ENCODE measurements at places on chromosomes 4 and X.

- no peak for DNase-seq
Observed at GRCh38 chrX:134158821-134159512, 78.0 kb upstream of the CCDC160 start.

DNA sequence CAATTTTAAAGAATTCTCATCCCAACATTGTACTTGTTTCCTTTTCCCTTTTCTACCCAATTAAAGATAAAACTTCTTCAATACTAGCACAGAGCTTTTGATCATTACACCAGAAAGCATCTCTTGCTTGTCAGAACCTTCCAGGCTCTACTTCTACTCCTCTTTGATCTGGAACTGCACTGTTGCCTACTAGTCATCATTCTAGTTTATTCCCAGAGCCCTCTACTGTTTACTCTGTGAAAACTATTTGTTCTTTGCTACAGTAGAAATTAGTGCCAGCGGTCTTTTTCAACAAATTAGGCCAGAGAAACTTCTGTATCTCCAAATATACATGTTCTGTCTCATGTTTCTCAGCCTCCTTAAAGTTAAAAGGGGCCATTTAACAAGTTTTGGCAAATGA, 46.8 kb upstream of the TMPRSS11F start:
- DNase-seq, result no peak

DNA sequence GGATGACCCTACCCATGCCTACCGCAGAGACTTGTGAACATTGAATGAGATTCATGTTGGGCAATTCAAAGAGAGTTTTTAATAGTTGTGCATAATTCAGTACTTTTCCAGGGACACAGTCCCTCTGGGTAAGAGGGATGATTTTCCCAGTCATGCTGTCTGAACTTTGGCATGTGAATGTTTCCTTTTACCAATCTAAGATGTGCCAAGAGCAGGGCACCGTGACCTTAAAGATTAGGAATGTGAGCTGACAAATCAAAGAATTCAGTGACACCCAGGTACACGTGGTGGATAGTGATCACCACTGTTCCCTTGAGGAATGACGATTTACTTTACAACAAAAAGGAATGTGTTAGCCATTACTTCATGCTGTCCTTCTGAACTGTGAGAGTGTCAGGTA, 515.6 kb downstream of the PPARGC1A start:
- no peak for DNase-seq

GRCh38 chr4:55358668-55359067, 12.6 kb downstream of the SRD5A3 start:
- no peak for DNase-seq

GRCh38 chr4:139720806-139721205, 55.2 kb downstream of the MGST2 start:
- DNase-seq, result no peak

- DNase-seq, result no peak
Observed at GRCh38 chr4:173538909-173539445, 8.9 kb upstream of the HAND2 start.

Data from activated gamma-delta T cell treated with Interleukin-2 at 50 U/mL for 16 hours (primary cell).